ENCODE measurements at places on chromosomes 3 and 15.

- DNase-seq: no peak
Observed at GRCh38 chr3:150720444-150720843, 16.7 kb upstream of the ERICH6 start.

- no peak for DNase-seq
Observed at GRCh38 chr15:48748535-48748934, 62.3 kb downstream of the CEP152 start.

DNA sequence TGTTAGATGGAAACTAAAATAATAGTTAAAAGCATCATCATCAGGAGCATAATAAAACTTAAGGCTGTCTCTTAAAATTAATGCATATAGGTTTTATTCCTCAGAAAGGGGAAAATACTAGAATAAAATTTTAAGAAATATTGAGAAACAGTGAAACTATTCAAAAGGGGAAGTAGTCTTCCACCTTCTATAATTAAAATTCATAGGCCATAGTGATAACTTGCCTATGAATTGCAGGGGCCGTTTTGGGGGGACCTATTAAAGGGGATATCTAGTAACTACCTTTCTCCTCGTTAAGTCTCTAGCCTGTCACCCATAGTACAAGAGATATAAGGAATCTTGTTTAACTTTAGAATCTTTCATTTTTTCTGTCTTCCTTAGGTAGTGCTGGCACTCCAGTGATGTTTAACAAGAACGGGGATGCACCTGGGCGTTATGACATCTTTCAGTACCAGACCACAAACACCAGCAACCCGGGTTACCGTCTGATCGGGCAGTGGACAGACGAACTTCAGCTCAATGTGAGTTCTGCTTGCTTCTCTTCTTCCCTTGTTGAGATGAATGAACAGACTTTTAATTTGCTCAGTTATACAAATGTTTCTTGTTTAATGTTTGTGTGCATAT is 600.4 kb downstream of the GRM7 start:
- DNase-seq: no peak

- DNase-seq: no peak
Observed at GRCh38 chr15:85870216-85871014, 75.7 kb upstream of the KLHL25 start.

GRCh38 chr3:27171113-27171512 is 198.1 kb downstream of the NEK10 start:
- DNase-seq: no peak

DNA sequence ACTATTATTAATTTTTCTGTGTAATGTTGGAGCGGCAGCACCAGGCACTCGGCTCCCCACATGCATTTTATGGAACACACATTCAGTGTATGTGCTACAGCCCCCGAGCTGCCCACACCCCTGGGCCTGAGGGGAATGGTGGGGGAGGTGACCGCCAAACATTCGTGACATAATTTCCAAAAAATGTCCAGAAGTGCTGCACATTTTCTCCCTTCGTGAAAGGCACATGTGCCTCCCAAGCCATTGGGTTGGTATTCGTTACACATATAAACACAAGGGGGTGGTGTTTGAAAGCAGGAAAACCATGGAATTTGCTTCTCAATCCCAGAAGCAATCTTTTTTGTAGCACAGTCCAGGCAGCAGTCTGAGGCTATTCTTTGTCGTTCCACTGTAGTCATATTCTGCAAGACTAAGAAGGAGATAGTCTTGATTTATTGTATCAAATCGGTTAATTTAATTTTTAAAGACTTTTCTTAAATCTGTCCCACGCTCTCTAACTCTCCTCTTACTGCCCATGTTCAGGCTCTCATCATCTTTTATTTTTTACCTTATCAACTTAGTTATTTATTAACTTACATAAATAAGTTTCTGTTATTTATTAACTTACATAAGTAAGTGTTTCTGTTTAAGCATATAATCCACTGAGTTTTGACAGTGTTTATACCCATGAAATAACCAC is 39.2 kb upstream of the POLR2M start:
- no peak for DNase-seq

Data from activated T-cell treated with anti-CD3 and anti-CD28 coated beads, Interleukin-2, amount 50 U/mL, for 48 hours (primary cell).